Upper lobe of right lung (tissue), 1 donor: ENCODE measurements at places on chromosomes 7 and 10. TPM values are rescaled to one million over a fixed set of nuclear protein-coding genes. Genes with fewer than 3 reads are reported as not detected.

DNA sequence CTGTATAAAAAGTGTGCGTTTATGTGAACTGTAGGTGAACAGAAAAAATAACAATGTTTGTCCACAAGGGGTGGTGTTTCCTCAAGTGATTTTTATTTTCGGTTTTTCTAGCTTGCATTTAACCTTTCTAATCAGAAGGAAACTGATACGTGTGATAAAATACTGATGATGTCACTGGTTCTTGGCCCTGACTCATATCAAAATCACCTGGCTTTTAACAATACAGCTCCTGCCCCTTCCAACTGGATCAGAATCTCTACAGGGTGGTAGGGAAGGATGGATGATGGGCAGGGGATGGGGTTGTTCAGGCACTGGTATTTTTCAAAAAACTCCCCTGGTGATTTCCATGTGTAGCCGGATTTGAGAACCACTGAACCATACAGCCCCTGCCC, 10.9 kb downstream of the NPFFR1 start:
- no peak for DNase-seq

DNA sequence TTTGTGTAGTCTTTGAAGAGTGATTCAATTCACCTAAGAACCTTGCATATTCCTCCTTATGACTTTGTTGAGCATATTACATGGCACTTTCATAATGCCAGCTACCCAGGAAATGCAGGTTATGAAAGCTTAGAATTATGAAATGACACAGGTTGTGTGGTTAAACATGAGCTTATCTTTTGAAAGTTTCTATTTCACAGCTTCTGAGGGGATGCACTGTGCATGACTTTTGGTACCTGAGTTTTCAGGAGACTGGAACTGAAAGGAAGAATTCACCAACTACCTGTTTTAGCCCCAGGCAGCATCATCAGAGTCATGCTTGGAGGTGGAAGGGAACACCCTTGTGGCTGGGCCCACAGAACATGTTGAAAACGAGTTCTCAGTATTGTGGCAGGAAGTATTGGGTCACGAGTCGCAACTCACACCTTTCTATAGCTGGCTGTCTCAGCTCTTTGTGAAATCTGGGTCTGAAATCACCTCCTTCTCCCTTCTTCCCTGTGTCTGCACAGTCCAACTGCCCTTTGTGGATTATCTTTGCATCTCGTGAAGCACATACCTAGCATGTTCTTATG, 228.2 kb downstream of the PTEN start:
- no peak for DNase-seq

The WEE2 gene
- not detected for total RNA-seq

The ALKBH4 gene
- total RNA-seq: 7.4 TPM
